ENCODE measurements at places on chromosomes 3 and 15.

DNA sequence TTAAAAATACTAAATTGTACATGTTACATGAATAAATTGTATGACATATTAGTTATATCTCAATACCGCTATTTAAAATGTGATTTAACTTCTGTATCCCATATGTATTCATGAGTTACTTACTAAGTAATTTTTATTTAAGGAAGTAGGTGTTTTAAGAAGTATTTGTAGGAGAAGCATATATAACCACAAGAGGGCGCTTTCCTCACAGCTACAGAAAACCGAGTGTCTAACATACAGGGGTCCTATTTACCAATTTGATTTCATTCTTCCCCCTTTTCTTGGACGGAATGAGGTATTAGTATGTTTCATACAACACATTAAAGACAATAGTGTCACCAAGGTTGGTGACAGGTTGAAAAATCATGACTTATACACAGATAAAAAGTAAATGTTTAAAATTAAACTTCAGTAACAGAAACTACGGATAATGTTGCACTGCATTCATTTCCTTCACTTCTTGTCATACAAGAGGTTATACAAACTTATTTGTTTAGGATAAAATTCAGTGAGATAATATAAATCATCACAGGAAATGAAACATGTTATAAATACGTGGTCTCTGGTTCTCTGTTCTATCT lies 253.6 kb downstream of the MAGI1 start:
- no peak for DNase-seq

GRCh38 chr3:189772584-189772983 lies 141.4 kb downstream of the TP63 start:
- DNase-seq, result no peak

DNA sequence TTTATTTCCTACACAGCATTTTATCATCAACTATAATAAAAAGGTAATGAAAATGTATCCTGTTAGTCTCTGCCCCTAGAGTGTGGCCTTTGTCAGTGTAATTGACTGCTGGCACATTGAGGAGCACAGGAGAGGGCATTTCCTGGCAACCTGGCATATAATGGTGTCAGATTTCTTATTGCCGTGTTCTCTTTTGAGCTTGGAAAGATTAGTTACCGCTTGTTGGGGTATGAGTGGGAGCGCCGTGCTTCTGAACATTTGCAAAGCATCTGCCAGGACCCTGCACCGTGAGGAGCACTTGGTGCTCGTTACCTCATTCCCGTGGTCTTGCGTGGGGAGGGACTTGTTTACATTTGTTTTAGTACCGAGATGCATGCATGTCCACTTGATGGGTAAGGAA lies 124.4 kb downstream of the PTPRG start:
- no peak for DNase-seq

GRCh38 chr15:39376371-39376909 lies 204.4 kb upstream of the THBS1 start:
- no peak for DNase-seq

GRCh38 chr3:191070762-191071403 lies 128.2 kb upstream of the OSTN start:
- no peak for DNase-seq

- DNase-seq, result no peak
Measured at GRCh38 chr15:59950603-59951388, 53.3 kb upstream of the FOXB1 start.
